ENCODE measurements at places on chromosomes 1 and 21. TPM values are rescaled to one million over a fixed set of nuclear protein-coding genes. Genes with fewer than 3 reads are reported as not detected.

The LYPD8 gene
- total RNA-seq: not detected

The CHI3L1 gene
- total RNA-seq: 238 TPM

The RCSD1 gene
- total RNA-seq: 1.7 TPM

The CELA2B gene
- total RNA-seq: not detected

The AMPD1 gene
- not detected for total RNA-seq

The FCGR2B gene
- total RNA-seq: not detected

The CAPN8 gene
- total RNA-seq: not detected
